ENCODE measurements at places on chromosomes 2 and 18. TPM values are rescaled to one million over a fixed set of nuclear protein-coding genes. Genes with fewer than 3 reads are reported as not detected.

Gene ZAP70
- not detected for polyA plus RNA-seq

Gene MYO7B
- not detected for polyA plus RNA-seq

Gene WNT10A
- not detected for polyA plus RNA-seq

Gene NEU2
- polyA plus RNA-seq: not detected

Gene MATN3
- polyA plus RNA-seq: 0.65 TPM

Gene SCG2
- 35.8 TPM for polyA plus RNA-seq

Gene C2orf78
- not detected for polyA plus RNA-seq

Gene PRADC1
- 8.1 TPM for polyA plus RNA-seq

Gene TNS1
- polyA plus RNA-seq: 0.82 TPM

Gene CRACDL
- polyA plus RNA-seq: 0.27 TPM

Gene DOK6
- polyA plus RNA-seq: 0.76 TPM

Gene SLC8A1
- 388 TPM for polyA plus RNA-seq
